Esophagus mucosa (tissue), 1 donor: ENCODE measurements at places on chromosomes 6 and 20.
A peak's percentile ranks its signal among the peaks of the same experiment; 100 is the strongest.

GRCh38 chr20:35891375-35891774 lies 62.9 kb downstream of the SCAND1 start:
- ATAC-seq, result no peak

- no peak for ATAC-seq
Observed at GRCh38 chr6:13303668-13304017, 24.7 kb downstream of the TBC1D7 start.

DNA sequence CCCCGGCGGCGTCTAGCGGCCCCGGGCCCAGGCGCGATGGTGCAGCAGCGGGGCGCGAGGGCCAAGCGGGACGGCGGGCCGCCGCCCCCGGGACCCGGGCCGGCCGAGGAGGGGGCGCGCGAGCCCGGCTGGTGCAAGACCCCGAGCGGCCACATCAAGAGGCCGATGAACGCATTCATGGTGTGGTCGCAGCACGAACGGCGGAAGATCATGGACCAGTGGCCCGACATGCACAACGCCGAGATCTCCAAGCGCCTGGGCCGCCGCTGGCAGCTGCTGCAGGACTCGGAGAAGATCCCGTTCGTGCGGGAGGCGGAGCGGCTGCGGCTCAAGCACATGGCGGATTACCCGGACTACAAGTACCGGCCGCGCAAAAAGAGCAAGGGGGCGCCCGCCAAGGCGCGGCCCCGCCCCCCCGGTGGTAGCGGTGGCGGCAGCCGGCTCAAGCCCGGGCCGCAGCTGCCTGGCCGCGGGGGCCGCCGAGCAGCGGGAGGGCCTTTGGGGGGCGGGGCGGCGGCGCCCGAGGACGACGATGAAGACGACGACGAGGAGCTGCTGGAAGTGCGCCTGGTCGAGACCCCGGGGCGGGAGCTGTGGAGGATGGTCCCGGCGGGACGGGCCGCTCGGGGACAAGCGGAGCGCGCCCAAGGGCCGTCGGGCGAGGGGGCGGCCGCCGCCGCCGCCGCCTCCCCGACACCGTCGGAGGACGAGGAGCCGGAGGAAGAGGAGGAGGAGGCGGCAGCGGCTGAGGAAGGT lies 715 bp downstream of the SOX12 start:
- no peak for ATAC-seq

DNA sequence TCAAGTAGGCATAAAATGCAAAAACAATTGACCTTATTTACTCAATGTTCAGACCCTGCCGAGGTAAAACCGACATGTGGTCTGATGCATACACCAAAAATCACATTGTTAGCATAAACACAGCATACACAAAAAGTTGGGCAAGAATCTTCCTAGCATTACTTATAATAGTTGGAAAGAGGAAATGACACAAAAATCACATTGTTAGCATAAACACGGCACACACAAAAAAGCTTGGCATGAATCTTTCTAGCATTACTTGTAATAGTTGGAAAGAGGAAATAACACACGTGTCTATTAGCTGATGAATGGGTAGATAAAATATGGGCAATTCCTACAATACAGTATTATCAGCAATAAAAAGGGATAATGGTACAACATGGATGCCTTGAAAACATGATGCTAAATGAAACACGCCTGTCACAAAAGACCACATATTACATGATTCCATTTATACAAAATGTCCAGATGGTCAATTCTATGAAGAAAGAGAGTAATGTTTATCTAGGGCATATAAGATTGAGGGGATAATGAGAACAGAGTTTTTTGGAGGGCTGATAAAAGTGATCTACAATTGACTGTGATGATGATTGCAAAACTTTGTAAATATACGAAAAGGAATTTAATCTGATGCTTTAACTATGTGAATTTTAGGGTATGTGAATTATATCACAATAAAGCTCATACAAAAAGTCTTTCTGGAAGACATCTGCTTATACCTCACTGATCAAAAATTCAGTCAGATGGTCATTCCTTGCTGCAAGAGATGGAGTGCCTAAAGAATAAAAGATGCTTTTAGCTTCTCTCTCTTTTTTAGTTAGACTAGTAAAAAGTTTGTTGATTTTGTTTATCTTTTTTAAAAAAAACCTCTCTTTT lies 1019.5 kb upstream of the CITED2 start:
- ATAC-seq, result no peak

DNA sequence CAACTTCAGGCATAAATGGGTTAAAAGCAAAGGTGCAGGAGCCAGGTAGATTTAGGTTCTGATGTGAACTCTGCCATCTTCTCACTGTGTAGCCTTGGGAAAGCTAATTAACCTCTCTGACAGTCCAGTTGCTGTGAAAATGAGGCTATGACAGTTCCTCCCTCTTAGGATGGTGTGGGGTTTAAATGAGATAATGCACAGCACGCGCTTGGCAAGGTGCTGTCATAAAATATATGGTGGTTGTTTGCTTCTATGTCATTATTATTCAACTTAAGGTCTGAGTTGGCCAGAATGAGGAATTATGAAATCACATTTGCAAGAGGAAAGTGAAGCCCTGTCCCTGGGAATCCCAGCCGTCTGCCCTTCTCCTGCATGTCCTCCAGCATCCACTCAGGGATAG lies 15.5 kb upstream of the BCAS1 start:
- ATAC-seq, result no peak

- no peak for ATAC-seq
Observed at GRCh38 chr20:8129211-8129976, 2.7 kb upstream of the PLCB1 start.

DNA sequence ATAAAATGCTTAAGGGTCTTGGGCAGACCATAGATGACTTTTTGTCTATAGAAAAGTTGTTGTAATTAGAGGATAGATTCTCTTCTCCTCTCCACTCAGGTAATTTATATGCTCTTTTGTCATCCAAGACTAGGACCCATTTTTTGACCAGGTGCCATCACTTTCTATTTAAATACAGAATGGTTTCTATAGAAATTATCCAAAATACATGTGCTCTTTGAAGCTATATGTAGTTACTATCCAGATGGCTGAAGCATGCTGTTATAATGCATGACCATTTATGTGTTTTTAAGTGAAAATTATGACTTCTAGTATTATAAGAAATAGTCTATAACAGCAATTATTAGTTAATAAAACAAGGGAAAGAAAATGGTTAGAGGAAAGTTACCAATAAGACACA lies 3.0 kb upstream of the MLIP start:
- ATAC-seq, result no peak

- ATAC-seq, result no peak
Observed at GRCh38 chr6:41273714-41274113, 12.8 kb downstream of the TREM1 start.

DNA sequence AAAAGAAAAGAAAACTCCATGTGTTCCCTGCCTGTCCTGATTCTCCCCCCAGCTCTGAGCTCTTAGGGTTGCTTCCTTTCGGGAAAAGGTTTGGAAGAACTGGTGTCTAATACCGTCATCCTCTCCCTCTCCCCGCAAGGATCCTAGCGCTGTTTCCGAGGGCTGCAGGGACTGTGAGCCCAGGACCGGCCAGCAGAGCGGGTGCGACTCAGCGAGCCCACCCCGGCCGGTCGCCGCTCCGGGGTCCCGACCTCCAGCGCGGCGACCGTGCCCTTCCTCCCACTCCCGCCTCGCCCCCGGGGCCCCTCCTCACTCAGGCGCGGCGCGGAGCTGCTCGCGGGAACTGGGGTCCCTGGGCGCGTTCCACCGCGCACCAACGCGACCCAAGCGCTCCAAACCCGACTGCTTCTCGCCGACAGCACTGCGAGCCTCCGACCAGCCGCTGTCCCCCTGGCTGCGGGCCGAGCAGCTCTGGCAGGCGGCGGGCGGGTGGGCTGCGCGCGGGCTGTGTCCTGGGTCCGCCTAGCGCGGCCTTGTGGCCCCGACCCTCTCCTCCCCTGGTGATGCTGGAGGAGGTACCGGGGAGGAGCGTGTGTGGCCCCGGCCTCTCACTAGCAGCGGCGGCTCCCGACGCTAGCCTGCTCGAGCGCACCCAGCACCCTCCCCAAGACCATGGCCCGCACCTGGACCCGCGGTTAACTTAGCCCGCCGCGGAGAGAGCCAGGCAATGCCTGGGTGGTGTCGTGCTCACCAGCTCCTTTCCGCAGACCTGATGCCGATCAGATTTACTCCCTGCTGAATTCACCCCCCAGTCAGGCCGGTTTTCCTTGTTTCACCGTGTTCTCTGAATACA lies at the start of gene PLA2G7:
Gene PLA2G7 (minus strand): TSS at position 509 of the 853 bp plus-strand sequence. CDS start 12,484 bp downstream, outside the sequence.
- peak; percentile 60 for ATAC-seq

GRCh38 chr6:169370666-169371343 lies 117.2 kb upstream of the THBS2 start:
- ATAC-seq, result peak; percentile 24

- ATAC-seq, result no peak
Observed at GRCh38 chr6:34518669-34519365, 37.3 kb downstream of the SPDEF start.

- no peak for ATAC-seq
Observed at GRCh38 chr6:150177259-150177951, 34.6 kb downstream of the PPP1R14C start.

- no peak for ATAC-seq
Observed at GRCh38 chr20:61119794-61120410, 132.2 kb upstream of the CDH4 start.

GRCh38 chr6:13268913-13269518 lies 59.3 kb downstream of the TBC1D7 start:
- peak; percentile 26 for ATAC-seq

DNA sequence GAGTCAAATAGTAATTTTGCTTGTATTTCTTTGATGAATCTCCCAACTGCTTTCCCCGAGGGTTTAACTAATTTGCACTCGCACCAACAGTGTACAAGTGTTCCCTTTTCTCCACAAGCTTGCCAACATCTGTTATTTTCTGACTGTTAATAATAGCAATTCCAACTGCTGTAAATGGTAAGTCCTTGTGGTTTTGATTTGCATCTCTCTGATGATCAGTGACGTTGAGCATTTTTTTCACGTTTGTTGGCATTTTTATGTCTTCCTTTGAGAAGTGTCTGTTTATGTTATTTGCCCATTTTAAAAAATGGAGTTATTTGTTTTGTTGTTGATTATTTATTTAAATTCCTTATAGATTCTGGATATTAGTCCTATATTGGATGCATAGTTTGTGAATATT lies 399.8 kb upstream of the MAN1A1 start:
- ATAC-seq, result no peak

- no peak for ATAC-seq
Observed at GRCh38 chr20:45073221-45073620, 27.7 kb downstream of the KCNS1 start.
